ENCODE measurements at places on chromosomes 1 and 21.
A peak's percentile ranks its signal among the peaks of the same experiment; 100 is the strongest.

DNA sequence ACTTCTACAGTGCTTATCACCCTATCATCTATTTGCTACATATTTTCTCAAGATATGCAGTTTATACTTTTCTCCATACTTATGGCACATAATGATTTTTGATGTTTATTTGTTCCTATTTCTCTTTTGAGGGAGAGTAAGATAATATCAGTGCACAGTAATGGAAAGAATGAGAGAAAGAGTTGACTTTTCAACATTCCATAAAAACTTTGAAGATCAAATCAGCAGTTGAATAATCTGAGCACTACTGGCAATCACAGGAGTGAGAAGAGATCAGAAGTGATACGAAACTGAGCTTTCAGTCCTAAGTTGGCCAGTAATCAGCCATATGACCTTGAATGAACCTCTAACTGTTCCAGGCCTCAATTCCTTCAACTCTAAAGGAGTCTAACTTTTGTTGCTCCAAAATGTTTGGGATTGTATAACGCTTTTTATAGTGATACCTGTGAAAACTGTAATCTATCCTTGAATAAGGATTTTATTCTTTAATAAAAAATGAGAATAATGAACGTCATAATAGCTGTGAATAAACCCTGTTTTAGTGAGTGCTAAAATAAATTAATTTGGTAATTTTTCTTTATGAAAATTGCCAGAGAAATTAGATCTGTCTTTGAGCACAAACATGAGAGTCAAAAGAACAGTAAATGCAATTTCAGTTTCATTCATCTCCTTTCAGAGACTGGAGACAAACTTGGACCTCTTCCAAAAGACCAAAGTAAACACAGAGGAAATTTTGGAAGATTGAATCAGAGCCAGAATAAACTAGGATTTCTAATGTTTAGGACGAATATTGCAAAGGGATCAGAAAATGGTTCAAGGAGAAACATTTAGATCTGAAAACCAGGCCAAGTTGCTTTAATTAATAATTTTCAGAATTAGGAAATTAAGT, 309.9 kb downstream of the ADGRL2 start:
- DNase-seq: no peak

GRCh38 chr1:67803380-67804279, 29.6 kb downstream of the GNG12 start:
- DNase-seq: peak; percentile 84

GRCh38 chr1:239386453-239387303, at the start of gene CHRM3:
Gene CHRM3 (plus strand): TSS chr1:239386568. CDS start chr1:239907452, 520,884 bp downstream.
- DNase-seq: no peak

GRCh38 chr21:31182231-31183140, 144.2 kb upstream of the KRTAP19-8 start:
- DNase-seq: no peak

DNA sequence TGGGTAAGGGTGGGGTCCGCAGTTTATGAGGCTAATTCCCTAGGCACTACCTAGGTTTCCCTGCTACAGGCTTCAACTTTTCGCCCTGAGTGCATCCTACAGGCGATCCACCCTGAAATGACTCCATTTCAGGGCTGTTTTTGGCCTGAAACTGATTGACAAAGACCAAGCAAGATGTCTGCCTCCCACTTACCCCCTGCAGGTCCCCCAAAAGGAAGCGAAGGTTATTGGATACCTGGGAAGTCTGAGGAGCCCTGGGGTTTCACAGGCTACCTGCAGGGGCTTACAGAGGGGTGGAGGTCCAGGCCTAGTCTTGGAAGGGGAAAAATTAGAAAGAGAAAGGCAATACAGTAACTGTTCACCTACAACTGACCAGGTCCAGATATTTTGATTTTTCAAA, 3.3 kb upstream of the TBX15 start:
- no peak for DNase-seq

- no peak for DNase-seq
Measured at GRCh38 chr21:34670962-34671348, 2.2 kb downstream of the CLIC6 start.

DNA sequence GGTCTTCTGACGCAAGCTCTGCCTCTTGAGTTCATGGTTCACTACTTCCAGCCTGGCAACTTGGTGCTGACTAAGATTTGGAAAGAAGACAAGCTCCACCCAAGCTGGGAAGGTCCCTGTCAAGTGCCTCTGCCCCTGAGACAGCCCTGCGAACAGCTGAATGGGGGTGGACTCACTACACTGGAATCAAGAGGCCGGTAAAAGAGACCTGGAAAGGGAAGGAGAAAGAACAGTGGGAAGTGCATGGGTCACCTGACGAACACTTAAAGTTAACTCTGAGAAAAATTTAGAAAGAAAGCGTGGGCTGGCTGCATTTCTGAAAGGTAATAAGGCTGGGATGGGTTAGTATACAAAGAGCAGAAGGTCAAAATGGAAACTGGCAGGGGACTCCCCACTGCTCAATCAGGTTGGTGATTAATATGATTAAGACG, 26.1 kb upstream of the ZNF496 start:
- DNase-seq: peak; percentile 37

- DNase-seq: peak; percentile 45
Measured at GRCh38 chr1:116485976-116486375, 84.8 kb downstream of the CD58 start.

DNA sequence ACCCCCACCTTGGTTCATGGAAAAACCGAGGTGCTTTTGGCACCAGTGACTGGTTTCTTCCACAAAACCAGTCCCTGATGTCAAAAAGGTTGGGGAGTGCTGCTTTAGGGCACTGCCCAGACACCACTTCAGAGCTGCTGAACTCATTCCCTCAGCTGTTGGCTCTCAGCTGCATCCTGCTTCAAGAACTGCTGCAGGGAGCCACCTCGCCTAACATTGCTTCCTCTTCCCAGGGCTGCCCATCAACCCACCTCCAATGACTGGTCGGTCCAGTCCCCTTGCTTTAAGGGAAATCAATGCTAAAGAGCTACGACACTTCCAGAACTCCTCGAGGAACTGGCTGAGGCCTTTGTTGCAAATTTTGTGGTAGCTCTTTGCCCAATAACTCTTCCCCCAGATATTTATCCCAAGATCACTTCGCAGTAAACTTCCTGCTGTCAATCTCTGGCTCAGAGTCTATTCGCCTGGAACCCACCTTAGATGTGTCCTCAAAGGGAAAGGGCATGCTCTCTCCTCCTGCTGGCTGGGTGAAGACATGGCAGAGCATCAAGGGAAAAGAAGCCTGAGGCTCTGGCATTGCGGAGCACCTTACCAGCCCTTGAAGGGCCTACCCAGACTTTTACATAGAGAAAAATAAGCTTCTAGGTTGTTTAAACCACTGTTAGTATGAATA, 29.0 kb downstream of the C1orf52 start:
- DNase-seq: no peak

GRCh38 chr1:200184196-200184595, 156.7 kb downstream of the NR5A2 start:
- peak; percentile 90 for DNase-seq

GRCh38 chr1:226656601-226657277, 82.3 kb downstream of the ITPKB start:
- peak; percentile 87 for DNase-seq

- no peak for DNase-seq
Measured at GRCh38 chr1:232166942-232167341, 463.0 kb downstream of the SIPA1L2 start.

- DNase-seq: no peak
Measured at GRCh38 chr1:114155706-114156105, 2.0 kb upstream of the SYT6 start.

DNA sequence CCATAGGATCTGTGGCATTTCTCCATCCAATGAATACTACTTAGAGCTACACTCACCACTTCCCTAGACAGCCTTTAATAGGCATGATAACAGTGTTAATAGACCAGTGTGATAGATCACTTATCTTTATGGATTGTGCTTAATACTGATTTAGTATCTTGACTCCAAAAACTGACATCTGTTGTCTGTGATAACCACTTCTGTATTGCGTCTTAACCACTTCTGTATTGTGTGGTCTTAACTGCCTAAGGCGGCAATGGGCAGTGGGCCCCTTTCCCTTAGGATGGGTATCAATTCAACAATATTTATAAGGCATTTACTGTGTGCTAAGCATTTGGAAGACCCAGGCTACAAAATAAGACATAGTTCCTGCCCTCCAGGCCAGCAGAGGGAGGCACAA, 32.0 kb upstream of the RCAN3 start:
- no peak for DNase-seq

DNA sequence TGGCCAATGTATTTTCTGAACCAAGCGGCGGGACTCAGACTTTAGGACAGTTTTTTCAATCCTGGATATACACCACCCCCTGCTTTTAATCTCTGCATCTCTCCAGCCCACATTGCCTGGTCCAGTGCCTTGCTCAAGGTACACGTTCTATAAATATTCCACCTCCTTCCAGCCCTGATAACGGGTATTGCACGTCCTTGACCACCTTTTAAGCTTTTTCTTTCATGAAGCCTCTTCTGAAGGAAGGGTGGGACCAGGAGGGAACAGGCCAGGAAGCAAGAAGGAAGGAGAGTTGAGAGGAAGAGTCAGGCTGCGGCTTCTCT, 3.4 kb downstream of the S100A16 start:
- no peak for DNase-seq

DNA sequence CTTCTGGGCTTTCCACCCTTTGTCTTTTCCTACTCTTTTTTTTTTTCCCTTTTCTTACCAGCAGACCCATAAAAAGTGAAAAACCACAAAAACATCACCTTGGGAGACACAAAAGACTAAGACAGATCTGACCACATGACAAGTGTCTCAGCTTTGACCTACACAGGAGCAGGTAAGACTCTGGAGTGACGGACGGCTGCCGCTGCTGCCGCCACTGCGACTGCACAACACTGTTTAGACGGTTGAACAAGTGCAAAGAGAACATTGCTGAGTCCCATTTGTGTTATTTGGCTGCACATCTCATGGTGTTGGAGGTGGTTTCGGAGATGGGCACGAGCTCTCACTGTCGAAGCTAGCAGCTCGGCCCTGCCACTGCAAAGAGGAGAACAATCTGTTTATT, 62.0 kb downstream of the SYT6 start:
- no peak for DNase-seq

DNA sequence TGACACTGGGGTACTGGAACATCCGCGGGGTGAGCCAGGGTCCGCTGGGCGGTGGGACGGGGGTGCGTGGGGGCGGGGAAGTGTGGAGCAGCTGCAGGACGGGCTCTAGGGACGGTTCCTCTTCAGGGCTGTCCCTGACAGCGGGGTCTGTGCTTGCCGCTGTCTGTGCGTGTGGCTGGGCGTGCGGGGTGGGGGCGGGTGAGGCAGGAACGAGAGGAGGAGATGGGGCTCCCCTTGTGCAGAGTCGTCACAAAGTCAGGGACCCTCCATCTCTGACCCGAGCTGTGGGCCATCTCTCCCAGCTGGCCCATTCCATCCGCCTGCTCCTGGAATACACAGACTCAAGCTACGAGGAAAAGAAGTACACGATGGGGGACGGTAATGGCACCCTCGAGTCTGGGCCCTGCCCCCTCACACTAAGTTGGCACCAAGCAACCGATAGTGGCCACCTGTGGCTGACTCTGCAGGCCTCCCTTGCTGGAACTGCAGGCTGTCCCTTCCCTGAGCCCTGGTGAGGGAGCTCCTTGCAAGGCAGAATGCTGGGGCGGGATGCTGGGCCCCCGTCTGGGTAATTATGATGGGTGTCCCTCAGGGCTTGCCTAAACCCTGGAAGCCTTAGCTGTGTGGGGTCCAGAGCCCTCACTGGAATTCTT, 392 bp downstream of the GSTM2 start:
- DNase-seq: no peak

DNA sequence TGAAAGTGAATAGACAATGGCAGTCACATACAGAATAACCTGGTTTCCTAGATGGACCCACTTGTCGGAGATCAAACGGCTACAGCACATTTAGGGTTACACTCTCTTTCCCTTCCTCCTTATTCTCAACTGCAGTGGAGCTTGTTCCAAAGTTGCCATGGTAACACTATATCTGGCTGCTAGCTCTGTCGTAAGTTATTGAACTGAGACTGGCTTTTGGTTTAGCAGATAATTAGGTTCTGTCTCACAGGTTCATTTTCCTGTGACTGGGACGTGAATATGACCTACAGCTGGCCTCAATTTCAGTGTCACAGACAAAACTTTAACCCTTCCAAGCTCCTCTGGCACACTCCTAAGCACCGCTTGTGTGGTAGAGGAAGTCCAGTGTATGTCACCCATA, 875.8 kb downstream of the USP25 start:
- DNase-seq: no peak

DNA sequence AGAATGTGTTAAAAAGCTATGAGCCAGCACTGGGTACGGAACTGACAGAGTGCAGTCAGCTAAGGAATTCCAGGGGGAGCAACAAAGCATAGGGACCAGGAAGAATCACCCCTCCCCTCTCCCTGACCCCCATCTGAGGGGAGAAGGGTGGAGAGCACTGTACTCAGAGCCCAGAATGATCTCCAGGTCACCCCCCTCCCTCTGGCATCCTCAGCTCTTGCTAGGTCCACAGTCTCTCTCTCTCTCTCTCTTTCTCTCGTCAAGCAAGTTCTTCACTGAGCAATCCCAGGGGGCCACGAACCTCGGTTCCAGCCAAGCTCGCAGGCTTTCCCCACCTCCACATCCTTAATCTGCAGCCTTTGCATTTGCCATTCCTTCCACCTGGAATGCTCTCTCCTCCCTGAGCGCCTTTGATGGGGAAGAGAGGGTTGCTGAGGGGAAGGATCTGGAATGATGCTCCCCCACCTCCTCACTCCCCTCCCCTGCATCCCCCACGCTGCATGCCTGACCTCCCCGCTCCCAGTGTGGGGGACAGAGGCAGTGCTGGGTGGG, 6.7 kb upstream of the WASF2 start:
- DNase-seq: peak; percentile 51

DNA sequence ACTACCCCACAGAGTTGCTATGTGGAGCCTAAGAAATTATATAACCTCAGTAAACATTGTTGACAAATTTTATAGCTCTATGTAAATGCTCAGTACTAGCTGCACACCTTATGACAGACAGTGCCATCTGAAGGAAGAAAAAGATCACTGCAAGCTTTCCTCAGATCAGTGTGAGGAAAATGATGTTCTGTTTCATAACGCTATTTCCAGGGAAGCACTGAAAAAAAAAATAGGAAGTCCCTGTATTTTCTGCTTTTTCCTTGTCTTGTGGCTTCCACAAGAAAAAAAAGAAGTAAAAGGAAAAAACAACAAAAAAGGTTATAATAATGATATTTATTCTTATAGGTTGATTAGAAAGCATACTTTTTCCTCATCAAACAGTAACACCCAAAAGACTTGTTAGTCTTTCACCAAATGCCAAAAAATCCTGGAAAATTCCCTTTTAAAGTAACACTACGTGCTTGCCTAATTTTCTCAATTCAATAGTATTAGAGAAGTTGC, 23.2 kb downstream of the LYST start:
- peak; percentile 59 for DNase-seq

DNA sequence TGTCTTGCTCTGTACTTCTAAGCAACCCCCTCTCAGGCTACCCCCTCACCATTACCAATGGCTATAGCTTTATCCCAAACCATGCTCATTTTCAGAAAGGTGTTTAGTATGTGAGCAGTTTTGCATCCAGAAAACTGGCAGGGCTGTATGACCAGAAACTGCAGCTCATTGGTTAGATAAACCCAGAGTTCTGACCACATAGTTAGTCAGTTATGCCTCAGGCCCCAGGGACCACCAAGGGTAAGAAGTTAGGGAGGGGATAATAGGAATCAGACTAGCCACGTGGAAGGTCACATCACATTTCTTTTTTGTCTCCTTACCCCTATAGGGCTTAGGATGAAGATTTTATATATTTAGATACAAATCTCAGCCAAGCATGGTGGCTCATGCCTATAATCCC, 1.2 kb downstream of the ITGA10 start:
- peak; percentile 14 for DNase-seq

Measured in AG10803 (cell line).